ENCODE measurements at places on chromosomes 7 and 10.

GRCh38 chr7:47354071-47354470 lies 227.8 kb downstream of the TNS3 start:
- DNase-seq, result no peak

- no peak for DNase-seq
Observed at GRCh38 chr7:100071018-100071723, 10.4 kb downstream of the ZNF3 start.

DNA sequence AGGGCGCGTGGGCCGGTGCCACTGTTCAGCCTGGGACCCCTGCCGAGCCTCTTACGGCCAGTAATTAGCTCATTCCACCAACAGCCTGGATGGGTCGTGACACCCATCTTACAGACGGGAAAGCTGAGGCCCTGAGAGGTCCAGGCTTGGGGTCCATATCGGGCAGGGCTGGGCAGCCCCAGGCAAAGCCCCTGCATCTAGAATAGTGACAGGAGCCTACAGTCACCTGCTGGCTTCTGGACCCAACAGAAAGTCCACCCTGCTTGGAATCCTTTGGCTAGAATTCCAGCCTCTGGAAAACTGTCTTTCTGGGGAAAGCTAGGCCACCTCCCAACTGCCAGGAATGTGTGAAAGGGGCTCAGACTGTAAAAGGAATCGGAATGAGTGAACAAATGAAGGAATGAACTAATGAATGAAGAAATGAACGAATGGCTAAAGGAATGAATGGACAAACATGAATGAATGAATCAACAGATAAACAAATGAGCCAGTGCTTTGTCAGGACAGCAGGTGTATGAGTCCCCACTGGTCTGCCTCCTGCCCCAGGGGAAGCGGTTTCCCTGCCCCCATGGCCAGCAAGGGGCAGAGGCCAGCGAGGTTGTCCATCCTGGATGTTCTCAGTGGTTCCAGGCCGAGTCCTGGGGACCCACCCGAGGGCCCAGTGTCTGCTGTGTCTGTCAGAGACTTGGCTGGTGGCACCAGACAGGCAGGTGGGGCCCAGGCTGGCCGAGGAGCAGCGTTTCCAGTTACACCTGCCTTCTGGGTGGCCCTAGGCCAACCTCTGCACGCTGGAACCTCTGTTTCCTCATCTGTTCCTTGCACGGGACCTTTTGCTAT lies 24.1 kb upstream of the PDGFA start:
- no peak for DNase-seq

GRCh38 chr10:48611133-48611532 lies 6.3 kb upstream of the ARHGAP22 start:
- no peak for DNase-seq

- DNase-seq, result no peak
Observed at GRCh38 chr7:129832701-129833227, 120.0 kb downstream of the UBE2H start.

- DNase-seq, result no peak
Observed at GRCh38 chr7:106205621-106206222, 79.1 kb downstream of the NAMPT start.

DNA sequence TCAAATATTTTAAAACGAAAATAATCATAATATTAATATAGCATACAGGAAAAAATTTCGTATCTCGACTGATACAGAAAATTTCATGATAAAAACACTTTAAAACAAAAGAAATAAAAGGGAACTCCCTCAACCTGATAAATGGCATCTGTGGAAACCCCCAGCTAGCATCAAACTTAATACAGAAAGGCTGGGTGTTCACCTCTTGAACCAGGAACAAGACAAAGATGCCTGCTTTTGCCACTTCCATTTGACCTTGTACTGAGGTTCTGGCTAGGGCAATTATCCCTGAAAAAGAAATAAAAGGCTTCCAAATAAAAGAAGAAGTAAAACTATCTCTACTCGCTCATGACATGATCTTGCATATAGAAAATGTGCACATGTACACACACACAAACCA lies 2.5 kb upstream of the ALOX5 start:
- DNase-seq, result no peak

DNA sequence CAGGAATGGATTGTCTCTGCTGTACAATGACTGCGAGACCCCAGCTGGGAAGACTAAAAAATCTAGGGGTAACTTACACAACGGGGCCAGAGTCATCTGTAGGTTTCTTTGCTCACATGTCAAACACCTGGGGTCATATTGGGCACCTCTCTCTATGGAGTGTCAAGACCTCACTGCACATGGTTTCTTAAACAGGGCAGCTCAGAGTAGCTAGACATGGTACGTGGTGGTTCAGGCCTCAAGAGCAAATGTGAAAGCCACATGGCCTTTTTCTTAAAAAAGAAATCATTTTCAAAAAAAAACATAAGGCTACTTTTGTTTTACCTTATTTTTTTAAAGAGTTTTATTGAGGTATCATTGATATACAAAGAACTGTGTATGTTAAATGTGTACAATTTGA lies 162.2 kb upstream of the ITGB1 start:
- no peak for DNase-seq

- peak; percentile 51 for DNase-seq
Observed at GRCh38 chr7:101882005-101882421, 64.6 kb downstream of the CUX1 start.

GRCh38 chr10:88149906-88150305 lies 286.5 kb downstream of the PTEN start:
- no peak for DNase-seq

DNA sequence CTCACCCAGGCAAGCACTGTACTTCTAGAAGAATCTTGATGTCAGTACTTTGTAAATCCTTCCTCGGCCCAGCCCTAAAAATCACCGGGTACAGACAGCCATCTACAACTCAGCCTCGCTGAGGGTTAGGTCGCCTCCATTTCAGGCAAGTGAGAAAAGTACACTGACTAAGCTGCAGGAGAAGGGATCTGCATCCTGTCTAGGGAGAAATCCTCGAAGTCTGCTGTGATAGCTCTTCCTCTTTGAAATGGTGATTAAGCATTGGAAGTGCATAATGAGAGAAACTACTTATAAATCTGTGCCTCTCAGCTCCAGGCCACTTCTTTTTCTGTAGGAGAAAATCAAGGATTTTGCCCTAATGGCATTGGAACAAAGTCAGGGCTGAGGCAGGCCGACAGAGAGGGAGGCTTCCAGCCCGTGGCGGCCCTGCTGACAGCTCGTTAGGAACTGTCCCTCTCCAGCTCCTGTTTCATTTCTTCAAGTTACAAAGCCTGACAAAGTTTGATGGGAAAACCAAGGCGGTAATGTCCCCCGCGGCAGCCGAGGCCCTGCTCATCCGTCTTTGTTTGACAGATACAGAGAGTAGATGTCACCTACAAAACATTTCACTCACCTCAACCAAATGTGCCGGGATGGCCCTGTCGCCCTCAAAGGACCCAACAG lies 14.1 kb upstream of the GOT1 start:
- no peak for DNase-seq

DNA sequence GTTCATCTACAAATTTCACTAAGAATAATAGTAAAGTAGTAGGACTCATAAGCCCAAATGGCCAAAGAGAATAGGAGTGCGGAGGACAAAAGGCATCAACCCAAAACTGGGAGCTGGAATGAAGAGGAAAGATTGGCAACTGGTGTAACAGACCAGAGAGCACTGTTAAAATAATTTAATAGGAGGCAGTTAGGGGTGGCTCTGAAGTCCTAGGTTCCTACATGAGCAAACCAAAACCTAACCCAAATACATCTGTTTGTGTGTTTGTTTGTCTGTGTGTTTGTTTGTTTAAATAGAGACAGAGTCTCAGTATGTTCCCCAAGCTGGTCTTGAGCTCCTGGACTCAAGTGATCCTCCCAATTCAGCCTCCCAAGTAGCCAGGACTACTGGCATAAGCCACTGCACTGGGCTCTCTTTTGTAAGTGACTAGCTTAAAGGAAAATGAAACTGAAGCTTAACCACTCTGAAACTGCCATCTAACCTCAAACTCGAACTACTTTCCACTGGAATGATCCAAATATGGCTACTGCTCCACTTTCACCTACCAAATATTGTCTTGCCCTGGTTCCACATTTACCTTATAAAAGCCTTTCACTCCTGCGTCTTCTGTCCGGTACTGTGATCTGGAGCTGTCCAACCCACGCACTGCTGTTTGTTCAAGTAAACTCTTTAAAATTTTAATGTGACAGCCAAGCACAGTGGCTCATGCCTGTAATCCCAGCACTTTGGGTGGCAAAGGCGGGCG lies 94.9 kb downstream of the AKR1D1 start:
- no peak for DNase-seq

DNA sequence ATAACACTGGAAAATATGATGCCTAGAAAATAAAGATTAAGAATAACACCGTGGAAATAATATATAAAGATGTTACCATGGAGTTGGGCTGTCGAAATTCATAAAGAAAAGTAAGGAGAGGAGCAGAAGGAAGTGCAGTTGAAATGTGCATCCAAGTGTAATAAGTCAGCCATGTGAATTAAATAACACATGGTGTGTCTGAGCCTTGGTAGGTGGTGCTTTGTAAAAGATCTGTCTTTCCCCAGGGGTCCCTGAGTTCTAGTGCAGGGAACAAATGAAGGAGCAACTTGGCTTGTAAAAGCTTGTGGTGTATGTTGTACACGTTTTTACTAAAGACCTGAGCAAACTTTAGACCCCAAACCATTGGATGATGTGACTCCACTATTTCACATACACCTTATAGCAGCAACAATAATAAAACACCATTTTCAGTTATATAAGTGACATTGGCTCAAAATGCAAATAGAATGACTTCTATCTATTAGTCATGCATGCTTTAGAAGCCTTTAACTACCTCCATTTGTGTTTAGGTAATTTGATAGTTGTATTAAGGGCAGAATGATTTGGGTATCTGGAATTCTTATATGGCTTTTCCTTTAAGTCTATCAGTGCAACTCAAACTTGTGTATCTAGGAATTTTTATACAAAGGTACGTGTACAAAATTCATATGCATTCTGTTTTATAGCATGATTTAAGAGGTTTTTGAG lies 11.3 kb downstream of the STARD3NL start:
- DNase-seq, result no peak

- no peak for DNase-seq
Observed at GRCh38 chr7:117764031-117764430, 109.2 kb downstream of the CTTNBP2 start.

- no peak for DNase-seq
Observed at GRCh38 chr10:79090134-79090803, 21.5 kb downstream of the ZMIZ1 start.

GRCh38 chr7:151379534-151380198 lies 30.2 kb downstream of the WDR86 start:
- no peak for DNase-seq

- no peak for DNase-seq
Observed at GRCh38 chr10:73917566-73918305, 6.8 kb downstream of the PLAU start.

Measured in HS-27A (cell line).